8988T (cell line): ENCODE measurements at places on chromosomes 1 and 21.

- no peak for DNase-seq
Observed at GRCh38 chr1:207336559-207337467, 15.3 kb downstream of the CD55 start.

- DNase-seq = no peak
Observed at GRCh38 chr1:20640183-20640597, 6.9 kb downstream of the PINK1 start.

DNA sequence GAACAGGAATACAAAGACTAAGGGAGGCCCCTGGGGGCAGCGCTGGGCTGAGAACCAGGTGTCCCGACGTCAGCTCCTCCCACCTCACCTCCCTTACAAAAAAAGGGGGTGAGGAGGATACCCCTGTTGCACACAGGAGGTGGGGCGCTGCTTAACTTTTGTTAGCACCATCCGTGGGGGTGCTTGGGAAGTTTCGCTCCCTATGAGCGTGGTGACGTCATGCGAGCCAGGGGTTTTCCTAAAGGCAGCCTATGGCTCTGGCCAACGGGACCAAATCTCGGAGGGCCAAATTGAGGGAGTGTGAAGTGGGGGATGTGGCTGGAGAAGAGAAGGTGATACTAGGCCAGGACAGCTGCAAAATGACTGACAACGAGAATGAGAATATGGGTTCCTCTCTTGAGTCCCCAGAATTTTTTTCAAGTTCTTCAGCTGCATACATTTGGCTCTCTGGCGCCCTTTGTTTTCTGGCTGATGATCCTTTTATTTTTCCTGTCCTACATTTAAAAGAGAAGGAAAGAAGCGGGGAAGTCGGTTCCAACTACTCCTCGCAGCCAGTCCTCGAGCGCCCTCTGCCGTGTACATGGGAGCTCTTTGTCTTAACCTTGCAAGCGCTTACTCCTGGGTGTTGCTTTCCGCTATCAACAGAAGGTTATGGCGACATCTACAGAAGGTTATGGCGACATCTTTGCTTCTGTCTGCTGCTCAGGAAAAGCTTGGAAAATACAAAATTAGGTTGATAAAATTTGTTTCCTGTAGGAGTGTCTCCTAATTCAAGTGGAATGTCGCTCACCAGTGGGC, 48.0 kb upstream of the ZC3H11B start:
- peak; percentile 42 for DNase-seq

GRCh38 chr1:205704903-205705302, 24.6 kb upstream of the SLC45A3 start:
- no peak for DNase-seq

GRCh38 chr21:27173053-27173452, 206.2 kb upstream of the ADAMTS5 start:
- DNase-seq = no peak

DNA sequence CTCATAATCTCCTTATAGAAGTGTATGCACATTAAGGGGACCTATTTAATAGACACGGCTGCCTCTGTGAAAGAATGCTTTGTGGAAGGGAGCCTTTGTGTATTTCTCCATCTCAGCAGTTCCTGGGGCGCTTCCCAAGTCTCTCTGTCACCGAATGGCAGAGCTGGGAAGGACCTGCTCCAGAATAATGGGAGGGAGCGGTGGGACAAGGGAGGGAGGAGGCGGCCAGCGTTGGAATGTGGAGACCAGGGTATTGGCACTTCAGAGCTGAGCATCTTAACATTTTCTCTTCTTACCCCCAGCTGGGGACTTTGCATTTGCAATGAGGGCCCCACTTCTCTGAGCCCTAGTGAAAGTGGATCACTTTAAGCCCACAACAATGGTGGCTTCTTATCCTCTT, 23.9 kb downstream of the CACHD1 start:
- DNase-seq = no peak

DNA sequence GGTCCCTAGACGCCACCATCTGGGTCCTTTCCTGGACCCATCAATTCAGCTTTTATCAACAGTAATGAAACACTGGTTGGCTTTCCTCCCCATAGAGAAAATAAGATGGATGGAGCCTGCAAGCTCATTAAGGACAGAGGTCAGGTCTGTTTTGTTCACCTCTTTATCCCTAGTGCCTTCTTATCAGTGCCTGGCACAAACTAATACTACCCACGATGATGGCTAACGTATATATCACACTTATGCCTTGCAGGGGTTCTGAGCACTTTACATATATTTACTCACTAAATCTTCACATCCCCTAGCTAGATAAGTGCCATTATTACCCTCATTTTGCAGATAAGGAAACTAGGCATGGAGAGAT, 5.1 kb upstream of the UBXN10 start:
- no peak for DNase-seq

- DNase-seq = no peak
Observed at GRCh38 chr1:233671286-233671685, 57.4 kb downstream of the KCNK1 start.

DNA sequence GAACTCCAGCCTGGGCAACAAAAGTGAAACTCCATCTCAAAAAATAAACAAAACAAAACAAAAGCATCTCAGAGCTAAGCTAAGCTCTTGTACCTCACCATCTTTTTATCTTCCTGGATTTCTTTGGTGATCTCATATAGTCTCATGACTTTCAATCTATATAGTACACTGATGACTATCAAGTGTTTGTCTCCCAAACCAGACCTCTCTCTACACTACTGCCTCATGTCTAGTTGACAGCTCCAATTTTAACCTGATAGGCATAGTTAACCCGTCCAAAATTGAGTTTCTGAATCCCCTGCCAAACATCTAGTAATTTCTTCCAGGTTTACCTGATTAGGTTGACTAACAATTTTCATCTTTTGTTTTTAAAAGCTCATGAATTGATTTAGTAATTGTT, 151.7 kb downstream of the COP1 start:
- no peak for DNase-seq

- no peak for DNase-seq
Observed at GRCh38 chr1:67018574-67018973, 35.4 kb downstream of the SLC35D1 start.

GRCh38 chr1:17601643-17602382, 62.3 kb downstream of the ARHGEF10L start:
- no peak for DNase-seq

GRCh38 chr1:41504114-41505035, 19.9 kb upstream of the EDN2 start:
- peak; percentile 63 for DNase-seq

DNA sequence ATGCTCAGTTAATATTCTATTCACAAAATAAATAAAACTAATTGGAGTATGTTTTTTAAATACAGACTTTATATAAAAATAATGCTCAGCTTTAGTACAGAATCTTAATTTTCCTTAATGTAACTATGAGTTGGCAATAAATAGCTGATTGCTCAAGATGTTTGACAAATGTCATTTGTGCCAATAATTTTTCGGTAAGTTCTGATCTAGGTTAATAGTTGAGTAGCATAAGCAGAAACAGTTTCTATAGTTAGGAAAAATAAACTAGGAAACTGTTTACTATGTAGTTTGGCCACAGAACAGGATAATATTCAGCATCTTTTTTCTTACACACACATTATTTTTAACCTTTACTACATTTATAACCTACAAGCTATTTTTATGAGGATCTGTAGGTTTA, 40.3 kb downstream of the KCTD3 start:
- DNase-seq = no peak

- DNase-seq = no peak
Observed at GRCh38 chr1:154429118-154429517, 24.0 kb downstream of the IL6R start.

DNA sequence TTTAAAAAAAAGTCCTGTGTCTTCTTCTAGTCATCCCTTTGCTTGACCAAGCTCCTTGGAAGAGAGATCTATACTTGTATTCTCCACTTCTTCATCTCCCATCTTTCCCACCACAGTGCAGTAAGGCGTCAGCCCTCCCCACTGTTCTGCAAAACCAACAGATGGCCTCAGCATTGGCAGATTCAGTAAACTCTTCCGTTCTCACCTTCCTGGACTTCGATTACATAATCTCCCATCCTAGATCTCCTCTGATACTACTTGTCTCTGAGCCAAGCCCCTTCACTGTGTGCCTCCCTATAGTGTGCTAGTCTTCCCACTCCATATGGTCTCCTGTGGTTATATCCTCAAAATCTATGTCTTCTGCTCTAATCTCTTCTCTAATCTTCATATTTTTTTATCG, 1.6 kb upstream of the COLGALT2 start:
- DNase-seq = no peak

DNA sequence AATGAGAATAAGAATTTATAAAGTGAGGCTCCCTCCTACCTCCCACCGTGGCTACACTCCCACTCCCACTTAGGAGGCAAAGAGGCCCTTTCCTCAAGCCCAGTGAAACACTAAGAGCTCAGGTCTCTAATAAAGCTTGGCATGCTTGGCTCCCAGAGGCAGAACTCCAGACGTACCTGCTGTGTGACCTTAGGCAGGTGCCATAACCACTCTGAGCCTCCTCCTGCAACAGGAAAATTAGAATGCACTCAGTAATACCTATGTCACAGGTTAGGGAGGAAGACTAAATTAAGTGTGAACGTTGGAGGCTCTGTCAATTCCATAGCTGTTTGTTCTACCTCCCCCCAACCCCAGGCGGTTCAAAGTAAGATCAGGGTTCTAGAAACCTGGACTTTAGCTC, 16.5 kb upstream of the SLC26A9 start:
- no peak for DNase-seq

GRCh38 chr1:165539306-165539705, 4.5 kb upstream of the LRRC52 start:
- DNase-seq = no peak

- no peak for DNase-seq
Observed at GRCh38 chr1:85203573-85204171, 2.9 kb upstream of the SYDE2 start.

DNA sequence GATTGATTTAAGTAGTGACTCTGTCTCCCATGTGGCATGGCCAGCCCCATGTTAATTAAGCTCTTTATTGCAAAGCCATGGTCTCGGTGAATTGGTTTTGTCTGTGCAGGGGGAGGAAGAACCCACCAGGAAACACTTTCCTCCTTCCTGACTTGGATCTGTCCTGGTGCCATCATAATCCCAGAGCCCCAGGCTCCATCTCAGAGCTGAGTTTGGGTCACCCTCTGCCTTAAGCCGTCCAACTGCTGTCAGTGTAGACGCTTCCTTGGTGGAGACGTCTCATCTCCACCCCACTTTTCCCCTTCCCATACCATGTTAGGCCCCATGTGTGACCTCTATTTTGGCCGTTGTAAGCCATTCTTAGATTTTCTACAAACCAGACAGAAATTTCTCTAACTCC, 36.0 kb upstream of the COL6A2 start:
- no peak for DNase-seq

GRCh38 chr1:7341145-7341905, 429.8 kb upstream of the VAMP3 start:
- DNase-seq = no peak

- no peak for DNase-seq
Observed at GRCh38 chr1:229993060-229993459, 74.0 kb upstream of the GALNT2 start.

GRCh38 chr1:216612291-216612690, 110.9 kb downstream of the ESRRG start:
- DNase-seq = no peak

- DNase-seq = no peak
Observed at GRCh38 chr1:226134170-226135058, 52.1 kb downstream of the ACBD3 start.

DNA sequence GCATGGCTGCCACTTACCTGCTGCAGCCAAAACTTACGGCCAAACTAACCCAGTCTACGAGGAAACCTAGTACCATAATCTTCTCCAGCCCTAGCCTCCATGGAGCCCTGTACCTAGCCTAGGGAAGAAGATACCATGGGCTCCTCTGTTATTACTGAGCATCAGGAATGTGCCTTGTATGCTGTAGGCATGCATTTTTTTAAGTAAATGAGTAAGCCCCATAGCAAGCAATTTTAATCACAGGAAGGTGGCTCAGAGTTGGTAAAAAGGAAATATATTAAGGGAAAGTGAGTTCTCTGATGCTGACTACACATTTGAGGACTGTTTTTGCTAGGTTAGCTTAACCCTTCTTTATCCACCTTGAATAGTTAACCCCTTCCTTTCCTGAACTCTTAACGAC, 21.2 kb downstream of the NFASC start:
- no peak for DNase-seq

DNA sequence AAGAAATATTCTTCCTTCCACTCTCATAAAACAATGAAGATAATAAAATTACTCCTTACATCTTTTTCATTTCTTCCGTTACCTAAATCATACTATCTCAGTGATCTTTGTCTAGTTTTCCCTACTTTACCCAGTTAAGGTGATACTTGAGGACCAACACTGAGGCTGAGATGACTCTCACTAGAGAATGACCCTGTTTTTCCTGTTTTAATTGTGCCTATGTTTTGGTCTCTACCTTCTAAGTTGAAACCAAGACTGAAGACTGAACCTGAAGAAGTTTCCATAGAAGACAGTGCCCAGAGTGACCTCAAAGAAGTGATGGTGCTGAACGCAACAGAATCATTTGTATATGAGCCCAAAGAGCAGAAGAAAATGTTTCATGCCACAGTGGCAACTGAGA, 25.1 kb downstream of the AIM2 start:
- DNase-seq = no peak

GRCh38 chr21:43686811-43687565, 27.6 kb downstream of the RRP1B start:
- DNase-seq = no peak

GRCh38 chr1:206705191-206705590, 20.5 kb downstream of the MAPKAPK2 start:
- DNase-seq = no peak

DNA sequence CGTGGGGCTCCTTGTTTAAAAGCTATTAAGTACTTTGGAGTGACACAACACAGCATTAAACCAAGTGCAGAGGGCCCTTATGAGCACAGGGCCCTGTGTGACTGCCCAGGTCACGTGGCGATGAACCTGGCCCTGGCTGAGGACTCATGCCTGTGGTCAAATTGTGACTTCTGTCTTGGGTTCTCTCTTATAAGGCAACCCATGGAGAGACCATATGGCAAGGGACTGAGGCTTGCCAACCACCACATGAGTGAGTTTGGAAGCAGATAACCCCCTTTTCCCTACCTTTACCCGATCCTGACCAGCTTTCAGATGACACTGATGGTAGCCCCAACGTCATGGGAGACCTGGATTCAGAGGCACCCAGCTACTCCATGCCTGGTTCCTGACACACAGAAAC, 140.5 kb downstream of the ZBTB18 start:
- no peak for DNase-seq

GRCh38 chr1:212607206-212607912, 1.2 kb upstream of the ATF3 start:
- DNase-seq = no peak

DNA sequence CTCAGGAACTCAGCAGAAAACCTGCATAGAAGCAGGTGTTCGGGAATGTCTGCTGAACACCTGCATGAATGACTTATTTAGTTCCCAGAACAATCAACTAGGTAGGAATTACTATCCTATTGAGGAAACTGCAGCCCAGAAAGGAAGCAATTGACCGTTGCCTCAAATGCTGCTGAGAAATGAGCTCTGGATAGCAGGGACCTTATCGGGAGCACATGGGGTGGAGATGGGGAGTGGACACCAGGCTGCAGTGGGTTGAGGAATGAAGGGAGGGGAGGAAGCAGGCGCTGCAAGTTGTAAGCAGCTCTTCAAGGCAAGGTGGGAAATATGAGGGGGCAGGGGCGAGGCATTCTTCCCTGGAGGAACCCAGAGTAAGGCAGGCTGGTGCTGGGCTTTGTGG, 10.8 kb upstream of the CDCP2 start:
- no peak for DNase-seq
